Activated CD8-positive, alpha-beta memory T cell treated with anti-CD3 and anti-CD28 coated beads, Interleukin-2, amount 50 U/mL, for 48 hours (primary cell): ENCODE measurements at places on chromosomes 4 and X.

GRCh38 chr4:36280555-36280954 lies 861 bp upstream of the DTHD1 start:
- DNase-seq = no peak

DNA sequence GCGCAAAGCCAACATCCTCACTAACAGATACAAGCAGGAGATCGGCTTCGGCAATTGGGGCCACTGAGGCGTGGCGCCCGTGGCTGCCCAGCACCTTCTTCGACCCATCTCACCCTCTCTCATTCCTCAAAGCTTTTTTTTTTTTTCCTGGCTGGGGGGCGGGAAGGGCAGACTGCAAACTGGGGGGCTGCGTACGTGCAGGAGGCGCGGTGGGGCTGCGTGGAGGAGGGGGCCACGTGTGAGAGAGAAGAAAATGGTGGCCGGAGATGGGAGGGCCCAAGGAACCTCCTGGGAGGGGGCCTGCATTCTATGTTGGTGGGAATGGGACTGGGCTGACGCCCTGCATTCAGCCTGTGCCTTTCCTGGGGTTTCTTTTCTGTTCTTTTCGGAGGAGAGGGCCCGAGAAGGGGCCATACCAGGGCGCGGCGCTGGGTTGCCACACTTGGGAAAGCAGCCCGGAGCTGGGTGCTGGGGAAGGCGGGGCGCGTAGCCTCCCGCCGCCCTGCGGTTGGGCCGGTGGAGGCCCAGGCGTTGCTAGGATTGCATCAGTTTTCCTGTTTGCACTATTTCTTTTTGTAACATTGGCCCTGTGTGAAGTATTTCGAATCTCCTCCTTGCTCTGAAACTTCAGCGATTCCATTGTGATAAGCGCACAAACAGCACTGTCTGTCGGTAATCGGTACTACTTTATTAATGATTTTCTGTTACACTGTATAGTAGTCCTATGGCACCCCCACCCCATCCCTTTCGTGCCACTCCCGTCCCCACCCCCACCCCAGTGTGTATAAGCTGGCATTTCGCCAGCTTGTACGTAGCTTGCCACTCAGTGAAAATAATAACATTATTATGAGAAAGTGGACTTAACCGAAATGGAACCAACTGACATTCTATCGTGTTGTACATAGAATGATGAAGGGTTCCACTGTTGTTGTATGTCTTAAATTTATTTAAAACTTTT lies 4.5 kb downstream of the MID1IP1 start:
- peak; percentile 80 for DNase-seq

GRCh38 chrX:119389871-119390501 lies 9.2 kb upstream of the SLC25A43 start:
- DNase-seq = no peak

GRCh38 chrX:106728337-106728736 lies 1.8 kb downstream of the RNF128 start:
- no peak for DNase-seq

DNA sequence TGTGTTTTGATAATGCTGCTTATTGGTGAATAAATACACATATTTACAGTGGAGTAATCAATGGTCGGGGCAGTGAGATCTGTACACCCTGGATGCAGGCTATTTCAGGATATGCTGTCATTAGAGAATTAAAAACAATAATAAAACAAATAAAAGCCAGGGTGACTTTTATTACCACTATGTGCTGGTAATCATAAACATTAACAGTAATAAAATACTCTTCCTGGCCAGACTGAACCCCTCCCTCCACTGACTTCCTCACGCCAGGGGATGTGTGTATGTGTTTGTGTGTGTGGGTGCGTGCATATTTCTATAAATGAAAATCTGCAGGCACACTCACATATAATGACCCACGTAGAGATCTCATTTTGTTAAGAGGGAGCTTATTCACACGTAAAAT lies 98.0 kb upstream of the MAP9 start:
- DNase-seq = no peak

DNA sequence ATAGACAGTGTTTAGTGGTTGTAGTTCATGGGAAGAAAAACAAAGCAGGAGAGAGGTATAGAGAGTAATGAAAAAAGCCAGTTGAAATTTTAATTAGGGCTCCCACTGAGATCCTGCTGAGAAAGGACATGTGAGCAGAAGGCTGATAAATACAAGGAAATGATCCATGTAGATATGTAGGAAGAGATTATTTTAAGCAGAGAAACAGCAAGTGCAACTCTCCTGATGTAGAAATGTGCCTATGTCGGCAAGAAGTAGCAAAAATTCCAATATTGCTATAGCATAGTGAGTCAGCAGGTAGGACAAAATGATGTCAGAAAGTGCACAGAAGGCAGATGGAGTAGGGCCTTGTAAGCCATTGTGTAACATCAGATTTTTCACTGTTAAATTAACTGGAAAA lies 1027.3 kb downstream of the PCDH18 start:
- no peak for DNase-seq

DNA sequence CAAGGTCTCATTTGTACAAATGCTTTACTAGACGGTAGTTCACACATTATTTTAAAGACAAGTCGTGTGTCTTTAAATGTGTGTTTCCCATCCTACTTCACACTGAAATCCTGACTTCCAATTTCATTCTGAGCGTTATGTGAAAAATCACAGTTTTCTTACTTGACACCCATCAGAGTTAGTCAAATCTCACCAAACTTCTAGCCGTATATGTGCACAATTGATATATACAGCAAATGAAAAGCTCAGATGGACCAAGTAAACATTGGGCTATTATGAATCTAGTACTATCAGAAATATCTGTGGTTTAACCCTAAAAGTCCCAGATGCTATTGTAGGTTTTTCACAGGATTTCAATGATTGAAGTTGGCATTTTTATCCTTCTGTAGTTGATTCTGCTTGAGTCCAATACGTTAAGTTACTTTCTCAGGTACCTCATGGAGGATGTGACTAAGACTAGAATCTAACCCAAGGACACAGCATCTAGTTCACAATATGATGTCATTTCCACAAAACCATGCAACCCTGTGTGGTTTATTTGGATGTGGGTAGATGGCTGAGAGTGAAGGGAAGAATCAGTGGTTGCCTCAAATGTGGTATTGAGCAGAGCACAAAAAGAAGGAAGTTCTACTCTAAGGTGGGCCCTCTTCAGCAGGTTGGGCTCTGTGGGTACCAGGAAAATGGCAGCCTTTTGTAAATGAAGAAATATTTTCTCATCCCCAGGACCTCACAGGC lies 22.1 kb upstream of the TRIM60 start:
- DNase-seq = no peak

DNA sequence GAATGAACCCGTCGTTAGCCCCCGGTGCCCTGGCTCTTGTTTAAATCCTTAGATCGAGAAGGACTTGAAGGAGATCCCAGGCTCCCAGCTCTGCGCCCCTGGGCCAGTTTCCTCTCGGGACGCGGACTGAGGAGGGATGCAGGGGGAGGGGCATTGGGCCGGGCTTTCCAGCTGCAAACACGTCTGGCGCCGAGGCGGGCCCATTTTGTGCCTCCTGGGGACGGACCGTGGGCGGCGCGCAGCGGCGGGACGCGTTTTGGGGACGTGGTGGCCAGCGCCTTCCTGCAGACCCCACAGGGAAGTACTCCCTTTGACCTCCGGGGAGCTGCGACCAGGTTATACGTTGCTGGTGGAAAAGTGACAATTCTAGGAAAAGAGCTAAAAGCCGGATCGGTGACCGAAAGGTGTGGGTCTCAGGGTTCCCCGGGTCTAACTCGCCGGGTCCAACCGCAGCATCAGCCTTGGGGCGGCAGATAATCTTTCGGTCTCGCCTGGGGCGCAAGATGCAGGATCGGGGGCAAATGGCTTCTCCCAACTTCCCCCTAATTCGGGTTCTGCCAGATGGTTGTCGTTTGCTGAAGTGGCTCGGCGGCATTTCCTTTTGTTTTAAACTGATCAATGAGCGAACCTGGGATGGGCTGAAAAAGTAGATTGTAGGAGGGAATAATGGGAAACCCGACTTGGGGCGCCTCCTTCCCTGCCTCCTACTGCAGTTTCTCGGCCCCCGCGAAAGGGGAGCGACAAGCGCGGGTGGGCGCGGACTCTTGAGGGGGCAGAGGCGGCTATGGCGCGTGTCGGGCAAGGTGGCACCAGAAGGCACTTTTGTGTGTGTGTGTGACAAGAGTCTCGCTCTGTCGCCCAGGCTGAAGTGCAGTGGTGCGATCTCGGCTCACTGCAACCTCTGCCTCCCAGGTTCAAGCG lies 2.9 kb downstream of the PDGFRA start:
- DNase-seq = peak; percentile 55

DNA sequence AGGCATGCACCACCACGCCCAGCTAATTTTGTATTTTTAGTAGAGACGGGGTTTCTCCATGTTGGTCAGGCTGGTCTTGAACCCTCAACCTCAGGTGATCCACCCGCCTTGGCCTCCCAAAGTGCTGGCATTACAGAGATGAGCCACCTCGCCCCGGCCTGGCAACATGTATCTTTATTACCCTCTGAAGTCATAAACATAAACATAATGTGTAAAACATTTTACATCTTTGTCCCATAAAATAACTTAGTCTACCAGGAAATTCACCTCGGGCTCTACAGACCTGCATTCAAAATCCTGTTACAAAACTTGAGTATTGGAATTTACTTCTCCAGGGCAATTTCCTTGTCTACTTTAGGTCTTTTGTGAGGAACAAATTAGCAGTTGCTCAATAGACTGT lies 68.1 kb upstream of the DUSP21 start:
- DNase-seq = no peak

DNA sequence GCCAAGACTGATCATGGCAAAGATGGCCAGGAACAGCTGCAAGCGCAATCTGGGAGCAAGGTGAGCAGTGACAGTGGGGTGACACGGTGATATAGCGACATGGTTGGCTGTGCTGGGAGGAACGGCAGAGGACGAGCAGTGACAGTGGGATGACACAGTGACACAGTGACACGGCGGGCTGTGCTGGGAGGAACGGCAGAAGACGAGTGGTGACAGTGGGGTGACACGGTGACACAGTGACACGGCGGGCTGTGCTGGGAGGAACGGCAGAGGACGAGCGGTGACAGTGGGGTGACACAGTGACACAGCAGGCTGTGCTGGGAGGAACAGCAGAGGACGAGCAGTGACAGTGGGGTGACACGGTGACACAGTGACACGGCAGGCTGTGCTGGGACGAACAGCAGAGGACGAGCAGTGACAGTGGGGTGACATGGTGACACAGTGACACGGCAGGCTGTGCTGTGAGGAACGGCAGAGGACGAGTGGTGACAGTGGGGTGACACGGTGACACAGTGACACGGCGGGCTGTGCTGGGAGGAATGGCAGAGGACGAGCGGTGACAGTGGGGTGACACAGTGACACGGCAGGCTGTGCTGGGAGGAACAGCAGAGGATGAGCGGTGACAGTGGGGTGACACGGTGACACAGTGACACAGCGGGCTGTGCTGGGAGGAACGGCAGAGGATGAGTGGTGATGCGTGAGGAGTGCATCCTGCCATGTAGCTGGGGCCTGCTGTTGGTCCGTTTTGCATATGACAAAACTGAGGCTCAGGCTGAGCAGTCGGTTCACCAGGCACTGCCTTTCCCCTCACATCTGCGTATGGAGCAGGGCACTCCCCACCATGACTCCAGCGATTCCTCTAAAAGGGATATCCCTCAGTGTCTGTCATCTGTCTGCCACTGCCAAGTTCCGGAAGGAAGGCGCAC lies 36.0 kb upstream of the MXD4 start:
- DNase-seq = peak; percentile 53

DNA sequence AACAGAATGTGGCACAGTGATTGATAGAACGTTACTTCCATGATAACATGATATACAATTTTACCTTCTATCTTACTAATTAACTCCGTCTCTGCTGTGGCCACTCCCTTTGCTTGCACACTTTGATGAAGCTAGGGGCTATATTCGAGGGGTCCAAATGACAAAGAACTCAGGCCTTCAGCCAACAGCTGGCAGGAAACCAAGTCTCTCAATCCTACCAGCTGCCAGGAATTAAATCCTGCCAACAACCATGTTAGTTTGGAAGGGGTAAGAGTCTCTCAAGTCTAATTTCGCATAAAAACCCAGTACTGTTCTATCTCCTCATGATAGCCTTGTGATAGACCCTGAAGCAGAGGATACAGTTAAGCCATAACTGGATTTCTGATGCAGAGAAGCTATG lies 1122.9 kb upstream of the PCDH10 start:
- no peak for DNase-seq
